Stimulated activated CD4-positive, alpha-beta T cell treated with anti-CD3 and anti-CD28 coated beads, TNF-alpha, amount 100 ng/mL, for 48 hours (primary cell): ENCODE measurements at places on chromosomes 6 and 20.

DNA sequence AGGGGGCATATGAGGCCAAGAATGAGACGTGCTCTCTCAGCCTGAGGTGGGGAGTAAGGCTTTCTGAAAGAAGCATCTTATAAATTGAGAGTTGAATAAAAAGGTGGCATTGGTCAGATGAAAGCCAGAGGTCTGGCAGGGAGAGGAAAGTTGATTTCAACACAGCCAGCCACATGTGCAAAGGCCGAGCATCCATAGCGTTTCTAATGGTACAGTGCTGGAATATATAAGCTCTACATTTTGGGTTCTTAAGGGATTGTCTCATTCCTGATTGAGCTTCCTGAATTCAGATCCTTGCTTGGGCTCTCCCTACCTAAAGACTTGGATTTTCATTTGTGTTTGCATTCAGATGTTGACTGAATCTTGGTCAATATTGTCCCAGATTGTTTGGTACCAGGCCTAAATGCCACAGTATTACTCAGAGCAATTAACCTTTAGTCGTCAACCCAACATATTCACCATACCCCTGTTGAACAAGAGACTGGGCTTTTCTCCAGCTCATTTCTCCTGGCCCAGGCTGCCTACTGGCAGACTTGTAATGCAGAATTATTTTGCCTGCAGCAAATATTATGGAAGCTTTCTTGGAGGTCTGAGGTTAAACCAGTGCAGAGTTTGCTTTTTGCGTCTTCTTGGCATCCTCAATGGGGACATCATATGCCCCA is 14.5 kb upstream of the BCAS1 start:
- DNase-seq = no peak

GRCh38 chr6:127641905-127642304 is 64.9 kb downstream of the C6orf58 start:
- DNase-seq = no peak

- DNase-seq = no peak
Observed at GRCh38 chr6:25685251-25685650, 33.2 kb downstream of the SCGN start.

DNA sequence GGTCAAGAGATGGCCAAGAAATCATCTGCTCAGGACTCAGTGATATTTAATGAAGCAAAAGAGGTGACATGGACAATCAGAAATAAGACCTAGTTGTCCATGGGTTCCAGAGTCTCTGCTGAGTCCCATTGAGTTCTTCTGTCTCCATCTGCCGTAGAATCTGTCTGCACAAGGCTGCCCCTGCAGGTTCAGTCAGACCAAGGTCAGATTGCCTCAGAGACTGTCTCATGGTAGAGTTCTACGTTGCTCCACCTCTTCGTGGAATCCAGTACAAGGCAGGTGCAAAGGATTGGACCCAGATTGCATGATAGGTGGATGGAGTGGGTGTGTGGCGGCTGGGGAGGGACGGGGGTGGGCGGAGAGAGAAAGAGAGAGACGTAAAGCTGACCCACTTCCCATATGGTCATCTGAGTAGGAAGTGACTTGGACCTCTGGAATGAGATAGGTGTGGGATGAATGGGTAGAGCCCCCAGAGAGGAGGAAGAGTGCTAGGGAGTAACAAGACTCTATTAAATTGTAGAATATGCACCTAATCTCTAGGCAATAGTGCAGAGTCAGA is 75.3 kb downstream of the SOBP start:
- no peak for DNase-seq

DNA sequence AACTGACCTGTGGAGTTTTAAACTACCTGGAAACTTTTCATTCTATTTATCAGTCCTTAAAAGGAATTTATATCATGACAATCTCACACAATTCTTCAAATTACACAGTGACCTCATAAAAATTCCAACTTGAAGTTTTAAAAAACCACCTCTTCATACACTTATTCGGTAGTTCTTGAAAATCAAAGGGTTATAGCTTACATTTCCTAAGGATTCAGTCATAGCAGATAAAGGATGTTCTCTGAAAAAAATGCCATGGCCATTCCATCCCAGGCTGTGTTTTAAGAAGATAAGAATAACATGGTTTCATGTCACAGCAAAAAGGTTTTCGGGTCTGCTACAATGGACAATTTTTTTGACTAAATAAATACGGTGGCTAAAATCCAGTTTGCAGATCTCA is 41.2 kb downstream of the GOPC start:
- no peak for DNase-seq

DNA sequence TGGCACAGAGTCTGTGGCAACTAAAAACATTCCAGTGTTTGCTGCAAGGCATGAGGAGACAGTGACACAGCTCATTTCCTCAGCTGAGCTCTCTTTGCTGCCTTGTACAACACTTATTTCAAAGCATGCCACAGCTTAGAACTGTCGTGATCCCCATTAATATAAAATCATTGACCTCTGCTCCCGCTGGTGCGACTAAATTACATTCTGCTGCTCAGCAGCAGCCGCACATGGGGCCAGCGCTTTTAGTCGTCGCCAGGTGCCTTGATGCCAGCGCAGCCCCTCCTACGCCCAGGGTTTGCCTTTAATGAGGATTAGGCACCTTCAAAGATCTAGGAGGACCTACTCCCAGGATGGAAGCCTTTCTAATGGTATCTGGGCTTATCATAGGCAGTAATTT is 717.9 kb upstream of the POU3F2 start:
- DNase-seq = no peak

DNA sequence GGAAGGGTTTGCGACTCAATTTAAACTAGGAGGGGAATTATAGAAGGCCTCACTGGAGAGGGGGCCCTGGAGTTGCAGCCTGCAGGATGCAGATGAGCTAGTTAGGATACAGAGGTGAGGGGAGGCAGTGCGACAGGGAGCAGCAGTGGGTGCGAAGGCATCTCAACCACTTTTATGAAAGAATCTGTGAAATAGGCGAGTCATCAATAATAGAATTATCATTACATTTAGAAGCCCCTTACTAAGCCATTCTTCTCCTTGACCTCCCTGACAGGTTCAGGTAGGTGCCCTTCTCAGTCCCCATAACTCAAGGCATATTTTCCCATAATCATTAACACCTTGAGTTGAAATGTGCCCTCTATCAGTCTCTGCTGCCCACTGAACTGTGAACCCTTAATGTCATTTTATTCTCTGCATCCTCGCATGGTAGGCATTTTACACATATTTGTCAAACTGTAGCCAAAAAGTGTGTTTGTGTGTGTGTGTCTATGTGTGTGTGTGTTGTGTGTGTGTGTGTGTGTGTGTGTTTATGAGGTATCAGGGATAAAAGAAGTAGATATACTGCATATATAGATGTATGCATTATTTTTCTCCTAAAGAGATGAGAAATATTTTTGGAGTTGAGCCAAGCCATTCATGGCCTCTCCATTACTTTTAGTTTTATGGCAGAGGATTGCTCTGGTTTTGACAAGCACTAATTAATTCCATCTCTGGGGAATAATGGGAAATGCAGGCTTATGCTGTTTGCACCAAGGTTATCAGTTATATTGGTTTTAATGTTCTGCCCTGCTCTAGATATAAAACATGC is 898.8 kb downstream of the KIF16B start:
- DNase-seq = no peak

GRCh38 chr20:47455133-47456040 is 46.3 kb upstream of the NCOA3 start:
- no peak for DNase-seq
